ENCODE measurements at places on chromosomes 5 and 9. TPM values are rescaled to one million over a fixed set of nuclear protein-coding genes. Genes with fewer than 3 reads are reported as not detected.

- DNase-seq: no peak
These were observed 1571.6 kb upstream of the ACO1 start for GRCh38 chr9:30812821-30813220.

DNA sequence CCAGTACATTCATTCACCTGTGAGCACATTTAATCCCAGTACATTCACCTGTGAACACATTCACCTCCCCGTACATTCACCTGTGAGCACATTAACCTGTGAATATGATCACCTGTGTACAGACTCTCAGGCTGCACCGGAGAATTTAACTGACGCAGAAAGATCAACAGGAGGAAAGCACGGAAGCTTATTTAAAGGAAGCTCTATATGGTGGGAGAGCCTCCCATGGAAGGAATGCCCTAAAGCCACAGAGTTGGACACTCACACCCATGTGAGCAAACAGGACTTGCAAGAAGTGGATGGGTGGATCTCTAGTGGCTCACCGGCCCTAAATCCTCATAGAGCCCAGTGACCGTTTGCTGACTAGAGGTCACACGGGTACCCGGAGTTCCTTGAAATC is 38.2 kb downstream of the TRIP13 start:
- DNase-seq: no peak

- no peak for DNase-seq
These were observed 66.3 kb upstream of the FBXL7 start for GRCh38 chr5:15433709-15434108.

Gene GKAP1
- 47.4 TPM for total RNA-seq

Gene TMEM203
- total RNA-seq: 36.5 TPM

DNA sequence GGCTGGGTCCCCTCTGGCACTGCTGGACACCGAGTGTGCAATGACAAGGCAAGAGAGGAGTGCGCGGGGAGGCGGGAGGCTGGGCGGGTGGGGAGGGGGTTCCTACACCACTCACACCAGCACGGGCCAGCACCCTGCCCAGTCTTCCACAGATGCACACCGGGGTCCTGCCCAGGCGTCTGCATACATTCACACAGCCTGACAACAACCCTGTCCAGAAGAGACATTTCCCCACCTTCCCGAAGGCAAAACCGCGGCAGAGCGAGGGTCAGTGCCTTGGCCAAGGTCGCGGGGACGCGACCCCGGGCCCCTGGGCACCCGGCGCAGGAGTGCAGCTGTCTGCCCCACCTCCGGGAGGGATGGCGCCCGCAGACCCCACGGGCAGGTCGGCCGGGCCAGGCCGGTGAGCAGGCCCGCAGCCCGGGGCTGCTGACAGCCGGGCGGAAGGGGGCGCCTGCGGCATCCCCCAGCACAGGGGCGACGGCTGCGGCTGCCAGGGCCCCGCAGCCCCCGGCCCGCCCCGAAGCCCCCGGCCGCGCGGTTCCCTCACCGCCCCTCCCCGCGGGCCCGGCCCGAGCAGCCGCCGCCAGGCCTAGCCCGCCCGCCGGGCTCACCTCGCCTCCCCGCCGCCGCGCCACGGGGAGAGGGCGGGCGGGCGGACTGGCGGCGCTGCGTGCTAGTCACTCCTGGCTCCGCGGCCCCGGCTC is 496 bp downstream of the MAPK9 start:
- peak; percentile 62 for DNase-seq

Gene PHF24
- total RNA-seq: 3.1 TPM

- DNase-seq: no peak
These were observed 1251.2 kb upstream of the C9orf72 start for GRCh38 chr9:28824432-28824963.

DNA sequence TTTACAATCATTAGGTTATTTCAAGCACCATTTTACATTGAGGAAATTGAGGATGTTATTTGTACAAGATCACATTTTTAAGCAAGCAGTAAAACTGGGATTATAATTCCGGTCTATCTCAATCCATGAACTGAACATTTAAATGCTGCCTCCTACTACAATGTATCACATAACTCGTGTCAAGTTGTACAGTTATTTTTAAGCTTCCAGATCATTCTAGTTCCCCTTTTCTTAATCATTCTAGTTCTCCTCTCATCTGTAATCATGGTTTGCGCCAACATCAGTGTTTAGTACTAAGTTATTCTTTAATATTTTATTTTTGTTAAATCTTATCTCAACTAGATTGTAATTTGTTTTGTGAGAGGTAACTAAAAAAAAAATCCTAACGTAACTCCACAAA is 2.4 kb upstream of the UHRF2 start:
- no peak for DNase-seq

Gene PCDHGB3
- 6.2 TPM for total RNA-seq

GRCh38 chr5:113427871-113428574 is 6.8 kb downstream of the TSSK1B start:
- peak; percentile 67 for DNase-seq

Gene GNA14
- 0.32 TPM for total RNA-seq

DNA sequence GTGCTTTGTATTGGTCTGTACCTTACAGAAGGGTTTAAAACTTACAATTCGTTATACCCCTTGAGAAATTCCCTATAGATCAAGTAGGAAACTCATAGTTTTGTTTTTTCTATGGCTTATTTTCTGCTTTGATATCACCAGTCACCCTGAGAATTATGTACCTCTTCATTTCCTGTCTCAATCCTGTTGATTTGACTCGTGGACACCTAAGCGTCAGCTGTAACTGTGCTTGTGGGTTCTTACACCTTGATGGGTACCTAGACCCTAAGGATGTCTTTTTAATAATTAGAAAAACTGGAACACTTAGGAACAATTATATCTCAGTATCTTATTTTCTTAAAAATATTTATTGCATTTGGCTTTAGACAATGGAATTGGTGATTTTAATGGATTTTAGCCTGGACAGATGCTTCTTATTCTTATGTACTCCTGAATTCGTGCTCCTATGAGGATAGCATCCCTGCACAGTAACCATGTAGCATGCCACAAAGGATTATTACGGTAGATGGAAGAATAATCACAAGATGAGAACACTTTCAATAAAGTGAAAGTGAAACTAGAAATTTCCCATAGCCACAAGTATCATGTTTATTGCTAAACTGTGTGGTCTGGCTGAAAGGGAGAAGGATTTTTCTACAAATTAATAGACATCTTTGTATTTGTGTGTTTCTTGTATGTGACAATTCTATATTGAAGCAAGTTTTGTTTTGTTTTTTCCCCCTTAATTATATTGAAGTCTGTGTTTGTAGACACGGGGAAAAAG is 1920.3 kb upstream of the WWC1 start:
- no peak for DNase-seq

- DNase-seq: no peak
These were observed 2032.3 kb downstream of the EFNA5 start for GRCh38 chr5:105638437-105638836.

- DNase-seq: no peak
These were observed 42.2 kb upstream of the AFAP1L1 start for GRCh38 chr5:149229298-149229937.

DNA sequence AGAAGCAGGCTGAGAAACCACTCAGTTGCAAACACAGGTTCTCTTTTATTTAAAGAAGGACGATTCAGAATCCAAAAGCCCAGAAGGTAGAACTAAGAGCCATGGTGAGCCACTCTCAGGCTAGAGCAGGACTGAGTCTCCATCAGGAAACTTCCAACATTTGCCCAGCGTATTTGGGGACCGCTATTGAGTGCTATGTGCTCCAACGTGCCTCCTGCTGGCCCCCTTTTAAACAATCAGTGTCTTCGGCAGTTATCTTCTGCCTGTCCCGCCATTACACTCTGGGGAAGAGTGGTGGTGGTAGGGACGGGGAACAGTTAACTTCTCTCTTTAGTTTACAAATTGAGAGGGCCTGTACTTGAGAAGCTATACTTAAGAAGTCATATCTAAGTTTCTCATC is 78.1 kb downstream of the DENND1A start:
- DNase-seq: no peak

DNA sequence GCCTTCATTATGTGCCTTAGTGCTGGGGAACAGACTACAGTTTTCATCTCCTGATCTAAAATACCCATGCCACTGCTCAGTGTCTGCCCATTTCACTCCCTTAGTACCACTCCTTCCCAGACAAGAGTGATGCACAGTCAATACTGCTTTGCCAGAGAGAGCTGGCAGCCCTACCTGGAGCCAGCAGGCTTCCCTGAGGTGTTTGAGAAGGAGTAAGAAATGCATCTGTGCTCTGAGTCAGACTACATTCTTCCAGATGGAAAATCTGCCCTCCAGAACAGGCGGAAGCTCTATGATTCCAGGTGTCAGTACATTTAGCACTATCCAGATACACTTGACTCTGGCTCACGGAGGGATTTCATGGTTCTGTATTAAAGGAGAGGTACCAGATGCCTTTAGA is 209.8 kb downstream of the BRINP1 start:
- DNase-seq: no peak

Gene ASTN2
- total RNA-seq: 134 TPM

GRCh38 chr9:137286975-137287383 is 9.5 kb downstream of the TOR4A start:
- DNase-seq: no peak

Gene RAPGEF6
- 278 TPM for total RNA-seq

Gene PPP1R26
- 22.2 TPM for total RNA-seq

DNA sequence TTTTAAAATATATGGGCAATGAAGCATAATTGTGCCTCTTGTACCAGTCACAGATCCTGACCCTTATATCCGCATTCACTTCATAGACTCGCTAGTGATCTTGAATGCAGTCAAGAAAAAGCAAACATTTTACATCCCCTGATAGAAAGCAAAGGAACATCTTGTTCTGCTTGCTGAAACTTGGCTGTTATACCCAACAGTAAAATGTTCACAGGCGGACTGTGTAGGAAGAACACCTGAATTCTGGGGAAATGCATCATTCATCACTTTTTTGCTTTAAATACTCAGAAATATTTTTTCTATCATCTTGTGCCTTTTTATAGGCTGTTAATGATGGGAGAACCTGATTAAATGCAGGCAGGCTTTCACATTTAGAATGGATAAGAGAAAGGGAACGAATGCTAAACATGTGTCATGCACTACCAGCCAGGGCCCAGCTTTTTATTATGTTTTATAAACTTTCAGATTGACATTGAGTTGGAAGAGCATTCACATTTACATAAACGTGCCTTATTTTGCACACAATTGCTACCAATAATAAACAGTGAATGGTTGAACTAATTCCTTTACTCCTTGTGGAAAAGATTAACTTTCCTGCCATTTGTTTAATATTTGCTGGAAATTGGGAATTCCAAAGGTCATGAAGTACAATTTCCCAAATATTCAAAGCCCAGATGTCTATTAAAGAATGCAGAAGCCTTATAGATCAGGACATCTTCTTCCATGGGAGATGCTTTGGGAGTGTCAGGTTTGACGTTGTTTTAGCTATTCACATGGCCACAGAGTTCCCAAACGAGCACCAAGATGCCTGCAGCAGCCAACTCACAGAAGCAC is 756.2 kb downstream of the TLE1 start:
- no peak for DNase-seq

- no peak for DNase-seq
These were observed 91.6 kb downstream of the ZNF462 start for GRCh38 chr9:106954558-106954957.

GRCh38 chr5:37495210-37495609 is 116.1 kb downstream of the WDR70 start:
- no peak for DNase-seq

- no peak for DNase-seq
These were observed 58.1 kb upstream of the SPTLC1 start for GRCh38 chr9:92173318-92173717.

Gene FOXD1
- 2.8 TPM for total RNA-seq

Gene BTNL3
- not detected for total RNA-seq

DNA sequence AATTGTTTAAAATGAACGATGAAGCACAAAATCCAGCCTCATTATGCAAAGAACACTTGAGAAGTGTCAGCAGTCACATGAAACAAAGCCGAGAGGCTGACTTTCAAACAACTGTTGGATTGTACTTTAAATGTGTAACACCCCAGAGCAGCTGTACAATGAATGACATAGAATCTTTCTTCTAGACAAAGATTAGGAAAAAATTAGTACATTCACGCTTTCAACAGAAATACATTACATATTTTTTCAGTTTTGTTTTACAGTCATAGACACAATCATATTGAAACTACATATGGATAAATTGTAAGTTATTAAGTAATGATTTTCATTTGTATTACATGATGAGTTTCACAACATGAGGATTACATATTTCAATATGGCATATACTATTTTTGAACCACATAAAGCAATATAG is 10.6 kb upstream of the AGXT2 start:
- no peak for DNase-seq

- DNase-seq: no peak
These were observed 341.0 kb downstream of the EBF1 start for GRCh38 chr5:158758675-158759074.

DNA sequence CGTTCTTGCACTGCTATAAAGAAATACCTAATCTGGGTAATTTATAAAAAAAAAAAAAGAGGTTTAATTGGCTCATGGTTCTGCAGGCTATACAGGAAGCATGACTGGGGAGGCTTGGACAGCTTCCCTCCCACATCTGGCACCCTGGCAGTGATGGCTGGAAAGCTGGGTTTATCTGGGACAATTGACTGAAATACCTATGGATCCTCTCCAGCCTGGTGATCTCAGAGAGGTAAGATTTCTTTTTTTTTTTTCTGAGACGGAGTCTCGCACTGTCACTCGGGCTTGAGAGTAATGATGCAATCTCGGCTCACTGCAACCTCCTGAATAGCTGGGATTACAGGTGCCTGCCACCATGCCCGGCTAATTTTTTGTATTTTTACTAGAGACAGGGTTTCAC is 22.7 kb upstream of the UGCG start:
- no peak for DNase-seq

GRCh38 chr5:159053216-159053615 is 46.5 kb downstream of the EBF1 start:
- no peak for DNase-seq
